KG1 (cell line): ENCODE measurements at places on chromosomes 1 and 21.

GRCh38 chr1:195195423-195196057 lies 1412.7 kb downstream of the KCNT2 start:
- no peak for DNase-seq

DNA sequence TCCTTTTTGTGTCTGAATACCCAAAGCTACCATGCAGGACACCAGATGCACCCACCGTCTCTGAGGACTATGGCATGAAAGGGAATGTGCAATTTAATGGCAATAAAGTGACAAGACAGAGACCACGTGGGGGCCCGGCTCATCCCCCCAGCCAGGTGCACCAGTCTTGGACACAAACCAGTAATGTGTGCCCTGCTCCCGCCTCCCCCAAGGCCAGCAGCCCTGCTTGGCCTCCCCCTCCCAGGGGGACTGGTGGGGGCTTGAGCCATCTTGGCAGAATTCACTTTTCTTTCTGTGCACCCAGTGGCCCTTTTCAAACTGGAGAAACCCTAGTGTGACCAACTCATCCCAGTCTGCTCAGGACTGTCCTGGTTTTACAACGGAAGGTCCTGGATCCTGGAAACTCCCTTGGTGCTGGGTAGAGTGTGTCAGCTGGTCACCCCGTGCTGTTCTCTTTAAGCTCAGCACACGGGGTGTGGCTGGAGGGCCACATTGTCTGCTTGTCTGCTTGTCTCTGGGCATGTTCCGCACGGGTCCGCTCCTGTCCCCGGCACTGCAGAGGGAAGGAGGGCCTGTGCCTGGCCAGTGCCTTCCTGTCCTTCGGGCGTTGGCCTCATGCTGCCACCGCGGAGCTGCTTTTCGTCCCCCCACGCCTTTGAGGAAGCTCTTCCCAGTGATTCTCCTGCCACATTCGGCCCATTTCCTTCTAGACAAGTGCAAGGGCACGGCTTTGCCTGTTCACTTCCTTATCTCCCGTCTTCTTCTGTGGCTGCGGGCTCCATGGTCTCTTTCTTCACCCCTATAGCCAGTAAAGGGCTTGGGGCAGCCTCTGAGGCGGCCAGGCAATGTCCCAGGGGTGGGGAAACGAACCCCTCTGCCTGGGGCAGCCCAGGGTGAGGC lies 45.8 kb upstream of the TTC34 start:
- no peak for DNase-seq

DNA sequence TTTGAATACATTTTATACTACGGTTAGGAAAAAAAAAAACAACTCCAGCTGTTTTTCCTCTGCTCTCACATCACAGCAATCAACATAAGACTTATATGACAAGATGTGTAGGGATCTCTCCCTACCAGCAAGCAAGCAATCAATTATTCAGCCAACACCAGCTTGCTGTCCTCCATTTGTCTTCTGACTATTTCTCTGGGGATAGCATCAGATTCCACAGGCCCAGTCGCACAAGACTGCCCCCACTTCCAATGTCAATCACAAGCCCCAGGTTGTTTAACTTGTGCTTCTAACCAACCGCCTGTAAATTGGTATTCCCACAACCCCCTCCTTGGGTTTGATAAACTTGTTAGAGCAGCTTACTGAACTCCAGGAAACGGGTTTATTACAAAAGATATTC lies 873.1 kb upstream of the TMPRSS15 start:
- DNase-seq: no peak

DNA sequence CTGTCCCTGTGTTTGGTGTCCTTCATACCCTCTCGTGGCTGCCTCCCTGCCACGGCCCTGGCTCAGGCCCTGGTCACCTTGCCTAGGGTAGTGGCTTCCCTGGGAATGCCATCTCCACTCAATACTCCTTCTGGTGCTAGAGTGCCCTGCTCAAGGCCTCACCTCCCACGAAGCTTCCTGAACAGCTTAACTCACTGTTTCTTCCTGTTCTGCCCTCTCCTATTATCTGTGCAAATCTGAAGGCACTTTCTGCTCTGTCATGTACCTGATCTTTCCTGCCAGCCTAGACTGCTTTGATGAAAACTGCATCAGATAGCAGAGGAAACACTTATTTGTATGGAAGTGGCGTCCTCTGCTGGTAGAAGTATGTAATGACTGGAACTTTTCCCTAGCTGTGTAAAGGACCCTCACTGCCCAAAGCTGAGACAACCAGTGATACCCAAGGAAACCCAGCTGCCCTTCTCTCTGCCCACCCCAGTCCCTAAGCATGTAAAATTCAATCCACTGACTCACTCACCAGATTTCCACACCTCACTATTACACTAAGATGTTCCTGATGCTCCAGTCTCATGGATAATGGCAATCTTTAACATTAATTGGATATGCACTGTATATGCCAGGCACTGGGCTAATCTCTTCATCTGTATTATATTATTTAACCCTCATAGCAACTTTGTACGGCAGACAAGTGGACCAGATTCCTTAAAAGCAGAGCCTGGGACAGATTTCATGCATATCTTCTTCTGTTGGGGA lies 36.2 kb upstream of the BTG2 start:
- peak; percentile 41 for DNase-seq

GRCh38 chr1:111587509-111588174 lies 31.9 kb upstream of the RAP1A start:
- no peak for DNase-seq

GRCh38 chr1:19390166-19390850 lies 78.2 kb downstream of the SLC66A1 start:
- no peak for DNase-seq
